H4 (cell line): ENCODE measurements at places on chromosomes 6 and 20.

GRCh38 chr6:9647599-9647998 is 767.3 kb downstream of the TFAP2A start:
- DNase-seq = no peak

- no peak for DNase-seq
These were observed 129.8 kb downstream of the TPBG start for GRCh38 chr6:82493467-82493866.

GRCh38 chr20:3771552-3772058 is 4.1 kb upstream of the ADISSP start:
- DNase-seq = no peak

GRCh38 chr20:9742821-9743220 is 96.1 kb downstream of the PAK5 start:
- no peak for DNase-seq

DNA sequence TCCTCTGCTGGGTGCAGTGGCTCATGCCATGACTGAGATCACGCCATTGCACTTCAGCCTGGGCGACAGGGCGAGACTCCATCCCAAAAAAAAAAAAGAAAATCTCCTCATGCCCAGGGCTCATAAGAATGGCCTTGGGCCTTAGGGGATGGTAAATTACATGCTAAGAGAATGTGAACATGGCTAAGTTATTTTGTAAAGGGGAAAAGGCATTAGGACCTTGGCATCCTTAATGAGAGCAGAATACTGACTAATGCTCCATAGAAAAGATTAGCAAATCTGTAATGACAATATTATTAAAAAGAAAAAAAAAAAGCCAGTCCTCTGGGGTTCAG is 12.6 kb upstream of the SHLD1 start:
- no peak for DNase-seq

DNA sequence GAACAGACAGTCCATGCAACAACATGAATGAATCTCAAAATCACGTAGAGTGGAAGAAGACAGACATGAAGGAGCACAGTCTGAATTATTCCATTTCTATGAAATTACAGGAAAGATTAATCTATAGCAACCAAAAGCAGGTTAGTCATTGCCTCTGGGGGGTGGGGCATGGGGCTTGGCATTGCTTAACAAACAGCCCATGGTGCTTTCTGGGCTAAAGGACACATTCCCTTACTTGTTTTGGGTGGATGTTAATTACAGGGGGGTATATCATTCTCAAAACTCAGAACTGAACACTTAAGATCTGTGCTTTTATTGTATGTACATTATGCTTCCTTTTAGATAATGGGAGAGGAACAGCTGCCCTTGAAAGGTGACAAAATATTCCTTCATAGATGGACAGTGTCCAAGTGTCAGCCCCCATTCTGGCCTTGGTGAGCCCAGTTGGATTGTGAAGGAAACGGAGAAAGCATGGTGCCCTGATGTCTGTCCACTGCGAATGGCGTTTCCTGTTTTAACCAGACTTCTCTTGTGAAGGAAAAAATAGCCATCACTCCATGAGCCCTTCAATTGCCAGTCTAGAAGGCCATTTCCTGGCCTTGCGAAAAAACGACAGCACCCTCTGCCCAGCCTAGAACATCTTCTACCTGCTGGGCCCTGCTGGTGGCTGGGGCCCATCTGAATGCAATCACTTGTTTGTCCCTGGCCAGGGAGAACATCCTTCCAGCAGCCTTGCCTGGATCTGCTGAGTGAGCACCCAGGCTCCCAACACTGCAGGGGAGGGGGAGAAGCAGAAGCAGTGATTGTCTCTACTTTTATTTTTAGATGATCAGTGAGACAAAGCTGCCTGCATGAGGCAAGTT is 179.7 kb downstream of the BCAS1 start:
- no peak for DNase-seq

GRCh38 chr6:149560736-149561135 is 5.4 kb upstream of the GINM1 start:
- no peak for DNase-seq

- no peak for DNase-seq
These were observed 36.3 kb upstream of the SLCO4A1 start for GRCh38 chr20:62606016-62606415.

GRCh38 chr20:19961293-19961692 is 55.9 kb upstream of the NAA20 start:
- no peak for DNase-seq

DNA sequence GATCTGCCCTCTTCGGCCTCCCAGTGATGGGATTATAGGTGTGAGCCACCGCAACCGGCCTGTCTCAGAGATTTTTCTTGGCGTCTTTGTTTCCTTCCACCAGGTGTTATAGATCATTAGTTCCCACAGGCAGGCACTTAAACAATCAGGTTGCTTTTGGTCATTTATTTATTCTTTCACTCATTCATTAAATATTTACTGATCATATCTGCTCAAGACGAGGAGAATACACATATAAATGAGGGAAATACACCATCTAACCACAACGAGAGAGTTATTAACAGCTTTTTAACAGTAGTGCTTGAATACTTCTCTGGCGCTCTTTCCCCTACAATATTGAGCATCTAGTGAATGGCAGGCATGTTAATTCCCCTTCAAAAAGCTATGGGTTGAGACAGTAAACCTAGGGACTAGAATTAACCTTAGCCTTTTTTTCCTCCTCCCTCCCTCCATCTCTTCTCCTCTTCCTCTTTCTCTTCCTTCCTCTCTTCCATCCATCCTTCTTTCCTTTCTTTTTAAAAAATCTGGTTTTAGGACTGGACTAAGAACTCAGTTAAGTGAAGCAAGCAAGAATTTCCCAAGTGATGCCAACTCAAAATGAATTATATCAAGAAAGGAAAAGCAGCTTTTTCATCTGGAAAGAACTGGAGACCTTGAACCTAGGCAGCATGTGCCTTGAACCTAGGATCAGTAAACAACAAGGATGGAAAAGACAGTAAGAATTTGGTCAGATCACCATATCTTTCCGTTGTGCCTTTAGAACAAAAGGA is 41.1 kb upstream of the RFPL4B start:
- DNase-seq = no peak

DNA sequence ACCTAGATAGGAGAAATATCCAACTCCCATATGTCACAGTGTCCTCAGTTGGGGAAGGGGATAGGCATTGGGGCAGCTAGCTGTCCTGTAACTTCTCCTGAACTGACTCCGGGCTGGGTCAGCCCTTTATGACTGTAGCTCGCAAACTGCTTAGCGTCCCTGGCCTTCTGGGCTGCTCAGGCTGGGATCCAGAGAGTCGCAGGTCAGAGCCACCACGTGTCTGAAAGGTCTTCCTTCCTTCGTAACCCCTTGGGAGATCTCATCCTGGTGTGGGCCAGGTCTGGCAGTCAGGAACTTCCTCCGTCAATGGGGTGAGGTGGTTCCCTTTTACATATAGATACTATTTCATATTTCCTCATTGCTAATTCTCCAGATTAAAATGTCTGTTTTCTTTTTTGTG is 28.8 kb upstream of the HINT3 start:
- no peak for DNase-seq

DNA sequence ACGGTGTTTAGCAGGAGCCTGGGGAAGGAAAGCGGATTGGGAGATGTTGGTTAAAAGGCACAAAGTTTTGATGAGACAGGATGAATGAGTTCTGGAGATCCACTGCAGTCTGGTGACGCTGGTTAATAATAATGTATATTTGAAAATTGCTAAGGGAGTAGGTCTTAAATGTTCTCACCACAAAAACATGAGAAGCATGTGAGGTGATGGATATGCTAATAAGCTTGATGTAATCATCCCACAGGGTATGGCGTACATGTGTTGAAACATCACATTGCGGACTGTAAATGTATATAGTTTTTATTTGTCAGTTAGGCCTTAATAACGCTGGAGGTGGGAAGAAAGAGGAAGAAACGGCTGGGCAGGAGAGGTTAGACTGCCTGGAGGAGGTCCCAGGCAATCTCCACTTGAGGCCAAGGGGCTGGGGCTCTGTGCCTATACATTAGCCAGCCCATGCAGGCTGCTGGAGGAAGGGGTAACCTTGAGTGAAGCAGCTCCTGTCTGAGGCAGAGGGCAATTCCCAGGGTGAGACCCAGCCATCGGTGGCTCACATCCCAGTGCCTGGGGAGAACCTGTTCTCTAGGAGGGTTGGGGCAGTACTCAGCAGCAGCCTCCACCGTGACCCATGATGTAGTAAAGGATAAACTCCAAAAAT is 188.2 kb upstream of the QKI start:
- no peak for DNase-seq

DNA sequence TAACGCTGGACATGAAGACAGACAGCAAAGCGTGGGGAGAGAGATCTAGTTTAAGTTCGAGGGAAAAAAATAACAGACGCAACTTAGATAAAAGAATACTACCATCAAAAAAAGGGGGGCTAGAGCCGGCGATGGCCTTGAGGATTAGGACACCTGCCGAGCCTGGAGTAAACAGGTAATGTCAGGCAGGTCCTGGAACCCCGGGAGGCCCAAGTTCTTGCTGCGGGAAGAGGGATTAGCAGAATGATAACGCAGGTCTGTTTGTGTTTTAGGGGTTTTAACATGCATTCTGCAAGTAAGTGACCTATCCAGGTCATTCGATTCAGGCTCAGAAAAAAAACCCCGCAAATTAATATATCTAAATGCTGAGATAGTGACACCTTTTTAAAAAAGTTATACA is 754 bp upstream of the TMEM170B start:
- DNase-seq = no peak

DNA sequence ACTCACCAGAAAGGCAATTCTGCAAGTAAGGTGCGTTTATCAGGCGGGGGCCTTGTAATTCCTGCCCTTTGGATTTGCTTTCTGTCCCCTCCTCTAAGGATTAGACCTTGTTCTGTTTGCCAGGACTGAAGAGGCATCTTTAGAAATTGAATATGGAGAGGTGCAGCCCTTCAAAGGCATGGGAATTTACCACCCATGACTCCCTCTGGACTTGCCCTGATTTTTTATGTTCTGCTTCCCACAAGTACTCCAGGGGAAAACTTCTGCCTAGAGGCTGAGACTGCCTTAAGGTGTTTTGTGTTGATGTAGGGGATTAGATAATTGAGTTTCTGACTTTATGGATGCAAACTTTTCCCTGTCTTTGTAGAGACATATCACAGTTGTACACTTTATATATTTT is 30.2 kb downstream of the SYTL3 start:
- no peak for DNase-seq

GRCh38 chr6:155120034-155120433 is 124.9 kb downstream of the TIAM2 start:
- no peak for DNase-seq

- DNase-seq = no peak
These were observed 52.3 kb downstream of the SLX4IP start for GRCh38 chr20:10487142-10488136.

GRCh38 chr6:167952512-167952859 is 45.0 kb upstream of the KIF25 start:
- no peak for DNase-seq

DNA sequence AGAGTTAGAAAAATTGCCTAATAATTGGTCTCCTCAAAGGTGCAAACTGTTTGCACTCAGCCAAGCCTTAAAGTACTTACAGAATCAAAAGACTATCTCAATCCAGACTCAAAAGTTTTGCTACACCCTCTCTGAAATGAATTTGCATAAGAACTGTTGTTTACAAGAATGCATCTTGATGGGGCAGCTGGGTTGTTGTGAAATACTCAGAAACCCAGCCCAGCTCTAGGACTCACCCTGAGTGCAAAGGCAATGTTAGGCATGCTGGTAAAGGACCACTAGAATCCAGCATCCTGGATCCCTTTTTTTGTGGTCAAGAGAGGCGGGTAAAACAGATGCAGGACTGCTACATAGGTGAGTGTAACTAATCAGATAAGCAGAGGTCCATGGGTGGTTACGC is 700.2 kb downstream of the EYS start:
- DNase-seq = no peak

- no peak for DNase-seq
These were observed 8.8 kb downstream of the BICRAL start for GRCh38 chr6:42790549-42791181.

- DNase-seq = no peak
These were observed 284.7 kb upstream of the CITED2 start for GRCh38 chr6:139659196-139659595.

- DNase-seq = no peak
These were observed 54.1 kb downstream of the BPIFB1 start for GRCh38 chr20:33337119-33337518.

DNA sequence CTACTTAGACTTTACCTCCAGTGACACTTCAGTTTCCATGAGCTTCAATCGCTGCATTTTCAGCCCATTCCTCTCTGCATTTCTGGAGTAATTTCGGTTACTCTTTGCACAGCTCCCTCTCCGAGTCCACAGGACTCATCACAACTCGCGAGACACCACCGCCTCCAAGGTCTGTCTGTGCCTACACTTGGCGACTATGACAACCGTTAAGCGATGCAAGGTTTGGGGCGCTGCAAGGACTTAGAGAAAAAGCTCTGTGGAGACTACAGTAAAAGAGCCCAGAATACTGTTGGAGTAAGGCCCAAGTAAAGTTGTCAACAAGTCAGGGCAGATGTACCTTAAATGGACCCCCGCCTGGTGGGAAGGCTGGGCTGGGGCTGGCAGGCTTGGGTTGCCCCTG is 95.7 kb upstream of the RPS6KA2 start:
- DNase-seq = no peak

GRCh38 chr6:157974967-157975366 is 6.7 kb upstream of the SYNJ2 start:
- no peak for DNase-seq

- no peak for DNase-seq
These were observed 26.4 kb upstream of the MROH8 start for GRCh38 chr20:37205794-37206193.

GRCh38 chr6:24936641-24937317 is 1.0 kb upstream of the RIPOR2 start:
- no peak for DNase-seq

DNA sequence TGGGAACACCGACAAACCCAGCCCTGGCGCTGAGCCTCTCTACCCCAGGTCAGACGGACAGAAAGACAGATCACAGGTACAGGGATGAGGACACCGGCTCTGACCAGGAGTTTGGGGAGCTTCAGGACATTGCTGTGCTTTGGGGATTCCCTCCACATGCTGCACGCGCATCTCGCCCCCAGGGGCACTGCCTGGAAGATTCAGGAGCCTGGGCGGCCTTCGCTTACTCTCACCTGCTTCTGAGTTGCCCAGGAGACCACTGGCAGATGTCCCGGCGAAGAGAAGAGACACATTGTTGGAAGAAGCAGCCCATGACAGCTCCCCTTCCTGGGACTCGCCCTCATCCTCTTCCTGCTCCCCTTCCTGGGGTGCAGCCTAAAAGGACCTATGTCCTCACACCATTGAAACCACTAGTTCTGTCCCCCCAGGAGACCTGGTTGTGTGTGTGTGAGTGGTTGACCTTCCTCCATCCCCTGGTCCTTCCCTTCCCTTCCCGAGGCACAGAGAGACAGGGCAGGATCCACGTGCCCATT is 15.3 kb downstream of the VEGFA start:
- no peak for DNase-seq

- DNase-seq = peak; percentile 38
These were observed 86.9 kb downstream of the TBC1D32 start for GRCh38 chr6:121247386-121247785.

- DNase-seq = no peak
These were observed 99.6 kb upstream of the HMGCLL1 start for GRCh38 chr6:55678330-55679224.

GRCh38 chr20:56964901-56965300 is 301.5 kb downstream of the BMP7 start:
- DNase-seq = no peak
